Mucosa of descending colon (tissue), 3 donors: ENCODE measurements at places on chromosomes 11 and 22. TPM values are rescaled to one million over a fixed set of nuclear protein-coding genes. Genes with fewer than 3 reads are reported as not detected.

Gene CCDC116
- total RNA-seq, result 0.22 TPM

Gene RGL4
- total RNA-seq, result 0.34 TPM

Gene MUC2
- total RNA-seq, result 379 TPM

Gene NOX4
- total RNA-seq, result 0.65 TPM

Gene MPEG1
- 21.9 TPM for total RNA-seq

Gene LDHAL6A
- not detected for total RNA-seq

Gene CYP2D6
- total RNA-seq, result 10.0 TPM

Gene ROBO4
- total RNA-seq, result 4.8 TPM

Gene KRTAP5-1
- total RNA-seq, result not detected

Gene TKFC
- 78.8 TPM for total RNA-seq

Gene CCDC83
- not detected for total RNA-seq

Gene SMIM38
- not detected for total RNA-seq

Gene OR8H1
- total RNA-seq, result not detected

Gene MGAT3
- 5.1 TPM for total RNA-seq

Gene RIBC2
- total RNA-seq, result 2.6 TPM

Gene LRRC32
- total RNA-seq, result 18.6 TPM

Gene ZNF215
- total RNA-seq, result 3.0 TPM

Gene ATP5MG
- 224 TPM for total RNA-seq

Gene GGTLC3
- not detected for total RNA-seq

Gene FAM227A
- total RNA-seq, result 1.3 TPM

DNA sequence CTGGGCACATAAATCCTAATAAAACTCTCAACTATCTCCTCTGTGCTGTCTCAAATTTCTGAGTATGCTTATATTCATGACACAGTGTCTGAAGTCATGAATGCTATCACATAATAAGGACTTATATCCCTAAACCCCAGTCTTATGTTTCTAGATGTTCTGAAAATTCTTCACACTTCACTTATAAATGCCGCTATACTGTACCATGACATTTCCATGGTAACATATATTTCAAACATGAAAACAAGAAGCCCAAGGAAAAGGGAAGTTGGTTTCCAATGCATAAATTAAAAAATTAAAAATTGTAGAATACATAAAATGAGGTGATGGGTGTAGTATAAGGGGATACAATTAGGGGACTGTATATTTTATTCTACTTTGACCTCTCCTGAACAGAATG lies 11.7 kb downstream of the GVQW3 start:
- no peak for DNase-seq

DNA sequence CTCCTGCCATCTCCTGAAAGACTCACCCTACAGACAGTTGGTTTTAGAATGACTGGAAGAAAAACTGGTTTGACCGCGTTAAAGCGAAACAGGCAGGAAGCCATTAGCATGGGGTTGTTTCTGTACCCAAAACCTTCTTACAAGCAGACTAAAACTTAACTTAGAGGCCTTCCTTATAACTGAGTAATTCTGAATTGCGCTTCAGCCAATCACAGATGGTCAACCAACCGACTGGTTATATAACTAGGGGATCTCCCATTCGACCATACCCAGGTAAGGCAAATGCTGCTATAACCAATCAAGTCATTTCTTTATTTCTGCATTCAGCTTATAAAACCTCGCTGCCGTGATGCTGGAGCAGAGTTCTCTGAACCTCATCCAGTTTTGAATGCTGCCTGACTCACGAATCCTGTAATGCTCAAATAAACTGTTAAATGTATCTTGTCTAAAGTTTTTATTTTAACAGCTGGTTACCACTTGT lies 87.8 kb upstream of the DRD2 start:
- DNase-seq, result no peak

DNA sequence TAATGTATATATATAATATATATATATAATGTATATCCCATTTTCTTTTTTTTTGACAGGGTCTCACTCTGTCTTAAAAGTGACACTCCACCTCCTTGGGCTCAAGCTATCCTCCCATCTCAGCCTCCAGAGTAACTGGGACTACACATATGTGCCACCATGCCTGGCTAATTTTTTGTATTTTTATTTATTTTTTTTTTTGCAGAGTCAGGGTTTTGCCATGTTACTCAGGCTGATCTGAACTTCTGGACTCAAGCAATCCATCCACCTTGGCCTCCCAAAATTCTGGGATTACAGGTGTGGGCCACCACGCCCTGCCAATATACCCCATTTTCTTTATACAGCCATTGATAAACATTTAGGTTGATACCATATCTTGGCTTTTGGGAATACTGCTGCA lies 33.9 kb upstream of the SLC22A24 start:
- DNase-seq, result no peak

DNA sequence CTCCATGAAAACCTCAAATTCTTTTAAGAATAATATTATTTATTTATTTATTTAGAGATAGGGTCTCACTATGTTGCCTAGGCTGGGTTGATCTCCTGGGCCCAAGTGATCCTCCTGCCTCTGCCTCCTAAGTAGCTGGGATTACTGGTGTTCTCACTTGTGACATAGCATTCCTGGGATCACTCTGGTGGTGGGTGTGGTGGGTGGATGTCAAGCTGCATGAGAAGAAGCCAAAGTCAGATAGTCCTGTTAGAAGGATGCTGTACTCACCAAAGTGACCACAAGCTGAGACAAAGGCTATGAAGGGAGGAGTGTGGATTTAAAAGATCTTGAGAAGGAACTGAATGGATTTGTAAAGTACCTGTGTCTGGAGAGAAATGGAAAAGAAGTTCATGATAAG lies 87.9 kb upstream of the SPON1 start:
- no peak for DNase-seq

- no peak for DNase-seq
These were observed 20.3 kb upstream of the ZC3H12C start for GRCh38 chr11:110072930-110073329.

DNA sequence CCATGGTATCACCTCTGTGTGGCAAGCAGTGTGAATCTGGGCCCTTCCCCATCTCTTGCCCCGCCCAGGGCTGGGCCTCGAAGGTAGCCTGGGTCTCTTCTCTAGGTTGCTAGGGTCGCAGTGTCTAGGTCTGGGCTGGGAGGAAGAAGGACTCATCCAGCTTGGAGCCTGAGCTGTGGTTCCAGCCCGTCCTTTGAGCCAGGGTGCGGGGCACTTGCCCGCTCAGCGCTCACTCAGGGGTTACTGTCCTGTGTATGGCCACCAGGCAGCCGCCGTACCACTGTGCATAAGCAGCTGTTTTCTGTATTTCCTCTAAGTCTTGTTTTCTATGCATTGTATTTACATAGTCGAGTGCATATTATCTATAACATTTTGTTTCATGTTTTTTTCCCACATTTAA lies 160.9 kb downstream of the TBC1D22A start:
- DNase-seq, result no peak

GRCh38 chr22:19289475-19290161 lies 1.9 kb downstream of the CLTCL1 start:
- no peak for DNase-seq

DNA sequence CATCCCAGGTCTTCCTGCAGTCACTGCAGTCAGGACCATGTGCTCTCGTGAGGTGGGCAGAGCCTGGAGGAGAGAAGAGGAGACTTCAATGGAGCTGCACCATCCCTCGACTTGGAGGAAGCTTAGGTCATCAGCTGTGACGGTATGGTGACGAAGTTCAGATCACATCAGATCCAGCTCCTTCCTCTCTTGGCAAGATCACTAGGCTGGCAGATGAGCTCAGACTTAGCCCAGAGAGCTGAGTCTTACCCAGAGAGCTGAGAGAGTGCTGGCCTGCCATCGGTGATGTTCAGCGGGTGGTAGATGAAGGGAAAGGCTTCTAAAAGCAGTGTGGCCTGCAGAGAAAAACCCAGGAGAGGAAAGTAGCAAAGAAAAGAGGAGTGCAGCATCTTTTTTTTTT lies 1.8 kb upstream of the SLC15A3 start:
- no peak for DNase-seq

DNA sequence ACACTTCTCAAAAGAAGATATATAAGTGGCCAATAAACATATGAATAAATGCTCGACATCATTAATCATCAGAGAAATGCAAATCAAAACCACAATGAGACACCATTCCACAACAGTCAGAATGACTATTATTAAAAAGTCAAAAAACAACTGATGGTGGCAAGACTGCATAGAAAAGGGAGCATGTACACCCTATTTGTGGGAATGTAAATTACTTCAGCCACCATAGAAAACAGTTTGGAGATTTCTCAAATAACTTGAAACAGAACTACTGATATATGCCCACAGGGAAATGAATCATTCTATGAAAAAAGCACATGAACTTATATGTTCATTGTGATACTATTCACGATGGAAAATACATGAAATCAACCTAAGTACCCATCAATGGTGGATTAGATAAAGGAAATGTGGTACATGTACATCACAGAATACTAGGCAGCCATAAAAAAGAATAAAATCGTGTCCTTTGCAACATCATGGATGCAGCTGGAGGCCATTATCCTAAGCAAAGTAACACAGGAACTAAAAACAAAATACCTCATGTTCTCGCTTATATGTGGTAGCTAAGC lies 42.4 kb downstream of the GLYATL2 start:
- DNase-seq, result no peak

DNA sequence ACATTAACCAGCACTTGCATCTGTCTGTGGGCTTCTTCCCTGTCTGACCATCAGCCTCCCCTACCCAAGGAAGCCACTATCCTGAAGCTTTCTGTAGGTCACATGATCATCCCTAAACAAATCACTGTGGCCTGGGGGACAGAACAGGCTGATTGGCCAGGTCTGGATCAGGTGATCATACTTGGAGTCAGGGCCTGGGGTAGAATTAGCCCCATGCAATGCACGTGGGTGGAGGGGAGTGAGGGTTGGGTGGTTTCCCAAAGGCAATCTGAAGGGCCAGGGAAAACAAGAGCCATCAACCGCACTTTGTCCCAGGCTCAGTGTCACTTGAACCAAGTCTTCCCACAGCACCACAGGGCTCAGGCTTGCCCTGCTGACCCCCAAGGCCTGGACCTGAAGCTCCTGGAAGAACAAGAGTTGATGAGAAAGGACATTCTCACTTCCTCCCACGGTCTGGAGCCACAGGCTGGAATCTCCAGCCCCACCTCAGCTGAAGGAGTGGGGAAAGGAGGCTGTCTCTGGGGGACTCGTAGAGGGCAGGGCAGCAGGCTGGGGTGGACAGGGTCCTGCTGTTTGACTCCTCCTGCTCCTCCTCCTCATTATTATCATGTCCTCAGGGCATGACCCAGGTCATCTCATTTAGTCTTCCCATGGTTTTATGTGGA lies 31.5 kb upstream of the TSPAN18 start:
- no peak for DNase-seq

- no peak for DNase-seq
These were observed 297.7 kb upstream of the CCDC90B start for GRCh38 chr11:83583757-83584366.

- no peak for DNase-seq
These were observed 45.3 kb downstream of the PHF21A start for GRCh38 chr11:46075928-46076327.

- no peak for DNase-seq
These were observed 62.4 kb downstream of the TNRC6B start for GRCh38 chr22:40240160-40240559.

DNA sequence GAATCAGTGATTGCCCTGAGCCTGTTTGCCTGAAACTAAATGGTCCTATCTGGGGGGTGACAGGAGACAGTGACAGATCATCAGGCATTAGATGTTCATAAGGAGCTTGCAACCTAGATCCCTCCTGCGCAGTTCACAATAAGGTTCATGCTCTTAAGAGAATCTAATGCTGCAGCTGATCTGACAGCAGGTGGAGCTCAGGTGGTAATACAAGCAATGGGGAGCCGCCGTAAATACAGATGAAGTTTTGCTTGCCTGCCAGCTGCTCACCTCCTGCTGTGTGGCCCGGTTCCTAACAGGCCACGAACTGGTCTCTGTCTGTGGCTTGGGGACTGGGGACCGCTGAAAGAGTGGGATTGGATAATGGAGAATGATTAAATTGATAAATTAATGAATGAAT lies 14.0 kb downstream of the NOX4 start:
- no peak for DNase-seq

DNA sequence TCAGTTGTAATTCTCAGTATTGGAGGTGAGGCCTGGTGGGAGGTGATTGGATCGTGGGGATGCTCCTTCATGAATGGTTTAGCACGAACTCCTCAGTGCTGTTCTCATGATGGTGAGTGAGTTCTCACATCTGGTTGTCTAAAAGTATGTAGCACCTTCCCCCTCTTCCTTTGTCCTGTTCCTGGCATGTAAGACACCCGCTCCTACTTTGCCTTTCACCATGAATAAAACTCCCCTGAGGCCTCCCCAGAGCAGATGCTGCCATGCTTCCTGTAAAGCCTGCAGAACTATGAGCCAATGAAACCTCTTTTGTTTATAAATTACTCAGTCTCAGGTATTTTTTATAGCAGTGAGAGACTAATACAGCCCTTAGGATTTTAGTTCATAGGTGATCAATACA lies 191.5 kb downstream of the MAML2 start:
- DNase-seq, result no peak

DNA sequence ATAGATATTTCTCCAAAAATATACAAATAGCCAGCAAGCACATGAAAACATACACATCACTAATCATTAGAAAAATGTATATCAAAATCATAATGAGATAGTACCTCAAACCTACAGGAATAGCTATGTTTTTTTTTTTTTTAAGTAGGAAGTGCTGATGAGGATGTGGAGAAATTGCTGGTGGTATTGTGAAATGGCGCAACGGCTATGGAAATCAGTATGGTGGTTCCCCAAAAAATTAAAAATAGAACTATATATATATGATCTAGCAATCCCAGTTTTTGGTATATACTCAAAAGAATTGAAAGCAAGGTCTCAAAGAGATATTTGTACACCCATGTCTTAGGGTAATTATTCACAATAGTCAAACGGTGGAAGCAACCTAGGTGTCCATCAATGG lies 46.0 kb upstream of the HIPK3 start:
- no peak for DNase-seq

DNA sequence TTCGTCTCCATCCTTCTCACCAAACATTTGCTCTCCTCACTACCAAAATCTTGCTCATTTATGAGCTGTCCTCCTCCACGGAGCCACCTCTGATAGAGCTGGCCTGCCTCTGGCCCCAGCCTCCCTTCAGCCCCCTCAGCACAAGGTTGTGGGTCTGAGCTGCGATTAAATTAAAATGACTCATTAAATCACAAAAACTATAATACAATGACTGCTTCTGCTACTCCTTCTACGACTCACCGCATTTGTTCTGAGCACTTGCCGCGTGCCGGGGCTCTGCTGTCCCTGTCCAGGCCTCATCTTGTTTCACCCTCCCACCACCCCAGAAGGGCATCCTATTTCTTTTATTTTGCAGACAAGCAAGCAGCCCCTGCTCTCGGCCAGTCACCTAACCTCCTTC lies 49.2 kb upstream of the TIMP3 start:
- no peak for DNase-seq

GRCh38 chr11:26676641-26677040 lies 45.2 kb downstream of the SLC5A12 start:
- DNase-seq, result no peak

GRCh38 chr11:37907436-37908218 lies 1309.6 kb upstream of the RAG2 start:
- no peak for DNase-seq

- DNase-seq, result no peak
These were observed 31.6 kb downstream of the RPS6KA4 start for GRCh38 chr11:64390558-64390957.
